Activated CD4-positive, alpha-beta T cell treated with anti-CD3 and anti-CD28 coated beads for 36 hours (primary cell): ENCODE measurements at places on chromosomes 7 and 10.

DNA sequence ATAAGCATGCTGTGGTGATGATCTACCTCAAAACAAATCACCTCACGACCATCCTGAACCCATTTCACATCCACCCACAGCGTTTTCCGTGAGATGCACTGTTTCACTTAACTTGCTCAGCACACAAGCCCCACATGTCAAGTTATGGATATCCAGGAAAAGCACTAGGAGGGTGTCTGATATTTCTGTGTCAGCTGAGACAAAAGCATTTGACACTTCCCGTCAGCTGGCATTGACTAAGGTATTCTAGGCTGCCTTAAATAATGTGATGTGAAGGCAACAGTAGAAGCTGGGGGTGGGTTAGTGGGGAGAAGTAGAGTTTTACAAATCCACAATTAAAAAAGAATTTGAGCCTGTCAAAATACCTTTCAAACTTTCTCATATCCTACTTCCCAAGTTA lies 68.7 kb upstream of the MDFIC start:
- peaks cover 4% of the 10 kb centered on the region for H3K27me3 ChIP-seq
- H3K4me1 ChIP-seq, result peaks cover 7% of the 10 kb centered on the region
- no peak overlapping the region for H3K27ac ChIP-seq
- no peak for DNase-seq

DNA sequence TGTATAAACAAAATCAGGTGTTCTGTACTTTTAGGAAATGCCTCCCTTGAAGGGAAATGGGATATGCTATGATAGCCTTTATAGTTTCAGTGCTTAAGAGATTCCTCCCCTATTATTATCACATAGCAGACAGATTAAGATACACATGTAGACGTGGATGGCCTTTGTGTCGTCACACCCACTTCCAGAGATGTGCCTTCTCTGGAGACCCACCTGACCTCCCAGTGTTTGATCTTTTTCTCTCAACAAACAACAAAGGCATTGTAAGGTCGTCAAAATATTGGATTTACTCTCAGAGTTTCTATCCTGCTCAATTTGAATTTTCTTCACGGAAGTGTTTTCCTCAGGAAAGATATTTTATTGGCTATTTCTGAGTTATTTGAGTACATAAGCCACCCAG lies 25.7 kb upstream of the C1GALT1 start:
- no peak for DNase-seq
- H3K27me3 ChIP-seq, result no peaks in the 10 kb centered on the region
- peak overlapping the region; percentile 74 for H3K27ac ChIP-seq
- H3K4me3 ChIP-seq, result no peak overlapping the region
- peaks cover 2% of the 10 kb centered on the region for H3K36me3 ChIP-seq

DNA sequence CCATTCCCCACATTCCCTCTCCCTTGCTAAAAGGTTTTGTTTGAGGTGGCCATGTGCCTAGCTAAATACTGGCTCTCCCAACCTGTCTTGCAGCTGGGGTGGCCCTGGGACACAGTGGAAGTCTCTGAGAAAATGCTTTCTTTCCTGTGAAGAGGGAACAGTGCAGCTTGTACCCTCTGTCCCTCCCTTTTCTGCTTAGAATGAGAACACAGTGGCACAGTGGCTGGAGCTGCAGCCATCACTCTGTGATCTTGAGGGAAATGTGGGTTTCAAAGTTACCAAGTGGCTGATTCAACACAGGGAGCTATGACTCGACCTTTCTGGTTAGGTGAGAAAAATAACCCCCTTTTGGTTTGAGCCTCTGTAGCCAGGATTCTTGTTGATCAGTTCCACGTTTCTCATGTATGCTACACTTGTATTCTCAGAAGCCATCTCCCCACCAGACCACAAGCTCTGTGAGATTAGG lies 62.7 kb upstream of the CARD11 start:
- peak overlapping the region; percentile 86 for H3K27ac ChIP-seq
- peaks cover 90% of the 10 kb centered on the region for H3K4me1 ChIP-seq
- H3K36me3 ChIP-seq, result peaks cover 14% of the 10 kb centered on the region
- DNase-seq, result peak; percentile 76
- no peak overlapping the region for H3K4me3 ChIP-seq

DNA sequence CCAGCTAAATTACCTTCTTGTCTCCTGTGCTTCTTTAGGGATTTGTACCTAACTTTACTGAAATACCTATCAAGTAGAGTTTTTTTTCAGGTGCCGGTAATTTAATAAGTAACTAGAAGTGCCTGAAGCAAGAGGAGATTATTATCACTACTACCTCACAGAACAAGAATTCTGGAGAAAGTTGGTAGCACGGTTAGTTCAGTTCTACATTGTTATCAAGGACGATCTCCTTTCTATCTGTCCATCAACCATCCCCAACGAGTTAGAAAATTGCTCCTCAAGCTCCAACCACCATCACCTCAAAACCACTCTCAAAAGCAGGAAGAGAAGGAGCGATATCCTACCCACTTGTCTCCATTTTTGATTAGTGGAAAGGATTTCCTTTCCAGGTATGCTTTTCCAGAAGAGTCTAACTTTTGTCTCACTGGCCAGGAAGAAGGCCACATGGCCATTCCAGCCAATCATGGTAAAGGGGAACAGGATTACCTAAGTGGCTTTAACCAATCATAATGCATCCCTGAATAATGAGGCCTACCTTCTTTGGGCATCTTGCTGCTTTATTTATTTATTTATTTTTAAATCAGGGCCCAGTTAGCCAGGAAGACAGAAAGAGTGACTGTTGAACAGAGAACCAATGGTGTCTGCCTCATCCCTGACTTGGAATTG lies 265.2 kb downstream of the SNX13 start:
- no peaks in the 10 kb centered on the region for H3K27me3 ChIP-seq
- no peaks in the 10 kb centered on the region for H3K36me3 ChIP-seq
- no peak overlapping the region for H3K27ac ChIP-seq
- H3K4me1 ChIP-seq, result no peaks in the 10 kb centered on the region

DNA sequence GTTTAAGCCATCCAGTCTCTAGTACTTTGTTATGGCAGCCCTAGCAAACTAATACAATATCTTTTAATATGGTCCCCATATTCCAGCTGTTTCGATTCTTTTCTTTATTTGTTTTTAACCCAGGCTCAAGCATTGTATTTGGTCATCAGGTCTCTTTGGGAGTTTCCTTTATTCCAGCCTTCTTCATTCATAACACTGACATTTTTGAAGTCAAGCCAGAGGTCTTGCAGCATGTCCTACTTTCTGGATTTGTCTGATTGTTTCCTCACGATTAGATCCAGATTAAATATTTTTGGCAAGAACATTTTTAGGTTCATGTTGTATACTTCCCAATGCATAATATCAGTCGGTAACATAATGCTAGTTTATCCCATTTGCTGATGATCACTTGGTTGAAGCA lies 11.8 kb downstream of the SLC25A13 start:
- no peak overlapping the region for H3K27ac ChIP-seq
- H3K27me3 ChIP-seq, result no peaks in the 10 kb centered on the region
- peaks cover 15% of the 10 kb centered on the region for H3K36me3 ChIP-seq
- peaks cover 44% of the 10 kb centered on the region for H3K4me1 ChIP-seq

DNA sequence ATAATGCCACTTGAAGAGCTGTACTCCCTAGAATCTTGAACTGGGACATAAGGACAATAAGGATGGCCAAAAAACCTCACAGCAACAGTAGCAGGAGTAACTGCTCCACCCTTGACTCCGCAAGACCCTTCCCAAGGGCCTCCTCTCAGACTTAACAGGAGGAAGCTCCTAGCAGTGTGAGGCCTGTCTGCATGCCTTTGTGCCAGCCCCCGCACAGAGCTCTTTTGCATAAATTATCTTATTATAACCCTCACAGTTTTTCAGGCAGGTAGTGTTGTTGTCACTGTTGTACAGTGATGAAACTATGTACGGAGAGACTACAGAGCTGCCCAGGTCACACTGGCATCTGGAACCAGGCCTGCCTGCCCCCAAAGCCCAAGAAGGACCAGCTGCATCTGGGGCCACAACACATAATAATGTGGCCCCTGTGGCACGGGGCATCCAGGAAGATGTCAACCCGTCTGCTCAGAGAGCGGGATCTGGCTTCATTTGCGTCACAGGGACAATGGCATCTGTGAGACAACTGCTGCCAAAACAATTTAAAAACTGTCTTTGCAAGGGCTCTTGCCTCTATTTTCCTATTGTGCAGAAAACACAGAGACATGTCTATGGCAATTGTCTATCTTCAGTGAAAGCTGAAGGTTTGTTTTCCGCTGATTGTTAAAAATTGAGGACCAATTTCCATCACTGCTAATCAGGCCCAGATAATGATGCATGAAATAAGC lies 249.3 kb upstream of the GRB10 start:
- H3K4me3 ChIP-seq, result no peak overlapping the region
- no peak overlapping the region for H3K27ac ChIP-seq
- DNase-seq, result no peak
- no peaks in the 10 kb centered on the region for H3K27me3 ChIP-seq
- H3K36me3 ChIP-seq, result no peaks in the 10 kb centered on the region
- H3K4me1 ChIP-seq, result no peaks in the 10 kb centered on the region

GRCh38 chr7:51314726-51315125 lies 1.9 kb downstream of the COBL start:
- peaks cover 12% of the 10 kb centered on the region for H3K4me1 ChIP-seq
- peaks cover 40% of the 10 kb centered on the region for H3K27me3 ChIP-seq
- no peak for DNase-seq
- H3K36me3 ChIP-seq, result no peaks in the 10 kb centered on the region

DNA sequence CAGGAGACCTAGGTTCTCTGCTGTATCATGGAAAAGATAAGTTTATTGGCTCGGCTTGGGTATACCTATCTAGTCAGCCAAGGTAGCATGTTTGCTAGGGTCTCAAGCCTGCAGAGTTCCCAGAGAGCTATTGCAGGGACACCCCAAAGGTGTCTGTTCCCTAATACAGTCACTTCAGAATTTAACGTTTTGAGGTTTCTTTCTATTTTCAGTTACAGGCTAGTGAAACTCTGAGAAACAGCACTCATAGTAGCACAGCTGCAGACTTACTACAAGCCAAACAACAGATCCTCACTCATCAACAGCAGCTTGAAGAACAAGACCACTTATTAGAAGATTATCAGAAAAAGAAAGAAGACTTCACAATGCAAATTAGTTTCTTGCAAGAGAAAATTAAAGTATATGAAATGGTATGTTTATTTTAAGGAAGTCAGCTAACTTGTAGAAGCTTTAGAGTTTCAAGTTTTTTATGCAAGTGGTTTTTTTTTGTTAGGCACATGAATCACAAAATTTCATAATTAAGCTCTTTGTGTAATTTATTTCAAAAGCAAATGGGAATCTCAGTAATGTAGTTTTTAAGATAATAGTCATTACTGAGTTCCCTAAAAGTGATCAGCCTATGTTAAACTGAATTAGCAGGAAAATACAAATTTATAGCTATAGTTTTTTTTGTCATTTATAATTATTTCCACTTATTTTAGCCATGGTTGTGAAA lies 54.9 kb downstream of the AKAP9 start:
- H3K27me3 ChIP-seq, result no peaks in the 10 kb centered on the region
- DNase-seq, result no peak
- H3K4me1 ChIP-seq, result no peaks in the 10 kb centered on the region
